Activated CD8-positive, alpha-beta memory T cell treated with anti-CD3 and anti-CD28 coated beads, Interleukin-2, amount 50 U/mL, for 48 hours (primary cell): ENCODE measurements at places on chromosomes 4 and X.

- no peak for DNase-seq
Measured at GRCh38 chrX:65017451-65017850, 41.2 kb upstream of the ZC4H2 start.

DNA sequence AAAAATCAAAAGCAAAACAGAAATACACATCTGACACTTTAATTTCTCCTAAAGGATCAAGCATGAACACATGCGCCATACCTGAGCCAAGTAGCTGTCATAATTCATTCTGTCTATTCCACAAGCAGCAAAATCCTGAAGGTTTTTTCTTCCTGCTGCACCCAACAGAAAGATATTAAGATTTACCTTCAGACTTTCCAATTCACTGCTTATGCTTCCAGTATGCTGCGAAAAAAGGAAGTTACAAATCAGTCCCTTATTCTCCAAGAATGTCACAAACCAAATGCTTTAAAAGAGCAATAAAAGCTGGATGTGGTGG is 29.2 kb upstream of the FGFBP2 start:
- DNase-seq: no peak

GRCh38 chr4:127410644-127411043 is 222.1 kb upstream of the INTU start:
- no peak for DNase-seq

DNA sequence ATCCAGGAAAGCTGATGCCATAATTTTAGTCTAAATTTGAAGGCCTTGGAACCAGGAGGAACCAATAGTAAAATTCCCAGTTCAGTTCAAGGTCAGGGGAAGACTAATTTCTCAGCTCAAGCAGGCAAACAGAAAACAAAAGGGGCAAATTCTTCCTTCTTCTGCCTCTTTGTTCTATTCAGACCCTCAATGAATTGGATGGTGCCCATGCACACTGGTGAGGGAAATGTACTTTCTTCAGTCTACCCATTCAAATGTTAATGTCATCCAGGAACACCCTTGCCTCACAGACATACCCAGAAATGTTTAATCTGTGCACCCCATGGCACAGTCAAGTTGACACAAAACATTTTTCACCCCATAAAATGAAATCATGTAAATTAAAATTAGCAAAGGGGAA is 1851.2 kb upstream of the ADGRL3 start:
- DNase-seq: no peak
